SK-MEL-5 (cell line): ENCODE measurements at places on chromosomes 7 and 10. TPM values are rescaled to one million over a fixed set of nuclear protein-coding genes. Genes with fewer than 3 reads are reported as not detected.
A peak's percentile ranks its signal among the peaks of the same experiment; 100 is the strongest.

- no peak for DNase-seq
Measured at GRCh38 chr10:5752301-5752871, 60.8 kb downstream of the GDI2 start.

DNA sequence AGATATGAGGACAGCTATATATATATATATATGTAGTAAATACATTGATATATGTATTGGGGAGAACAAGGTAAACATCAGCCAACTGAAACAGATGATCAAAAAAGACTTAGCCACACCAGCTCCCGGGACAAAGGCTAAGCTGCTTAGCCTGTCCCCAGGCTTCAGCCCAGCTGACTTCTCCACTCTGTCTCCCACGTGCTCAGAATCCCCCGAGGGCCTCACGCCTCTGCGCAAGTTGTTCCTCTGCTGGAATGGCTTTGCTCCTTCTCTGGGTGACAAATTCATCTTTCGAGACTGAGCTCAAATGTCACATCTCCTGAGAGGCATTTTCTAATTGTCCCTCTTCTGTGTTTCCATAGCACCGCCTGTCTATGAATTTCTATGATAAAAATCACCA, 8.6 kb upstream of the INSIG1 start:
- no peak for DNase-seq

- DNase-seq = no peak
Measured at GRCh38 chr7:128939861-128940410, 2.2 kb downstream of the IRF5 start.

GRCh38 chr7:124681946-124682345, 83.6 kb downstream of the GPR37 start:
- no peak for DNase-seq

GRCh38 chr7:158130023-158130409, 457.6 kb downstream of the PTPRN2 start:
- no peak for DNase-seq

DNA sequence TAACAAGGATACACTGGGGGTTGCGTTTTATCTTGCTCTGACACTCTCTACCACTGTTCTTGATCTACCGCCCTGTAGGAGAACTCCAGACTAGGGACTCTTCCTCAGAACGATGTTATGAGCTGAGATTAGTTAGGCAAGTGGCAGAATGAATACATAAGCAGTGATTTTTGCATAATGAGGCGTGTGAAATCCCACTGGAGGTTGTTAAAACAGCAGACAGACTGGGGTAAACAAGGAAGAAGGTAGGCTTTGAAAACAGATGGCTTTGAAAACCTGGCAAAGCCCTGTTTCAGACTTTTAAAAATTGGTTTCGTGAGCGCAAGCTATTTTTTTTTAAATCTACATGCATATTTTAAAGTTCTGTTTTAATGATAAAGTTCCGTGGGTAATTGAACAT, 785.2 kb downstream of the TYW1 start:
- no peak for DNase-seq

DNA sequence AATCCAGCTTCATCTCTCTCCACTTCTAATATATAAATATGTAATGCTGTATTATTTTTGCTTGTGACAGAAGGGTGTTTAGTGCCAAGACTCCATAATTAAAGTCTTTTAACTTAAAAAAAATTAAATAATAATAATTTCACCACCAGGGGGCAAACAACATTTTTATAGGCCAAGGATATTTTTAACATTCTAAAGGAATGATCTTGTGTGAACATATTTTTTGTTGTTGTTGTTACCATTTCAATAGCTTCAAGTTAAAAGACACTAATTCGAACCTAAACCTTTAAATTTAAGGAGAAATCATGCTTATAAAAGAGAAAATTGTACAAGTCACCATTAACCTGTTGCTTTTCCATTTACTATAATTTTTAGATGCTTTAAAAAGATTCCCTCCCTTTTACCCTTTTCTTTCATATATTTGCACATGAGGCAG, 7.5 kb upstream of the DNAJC1 start:
- peak; percentile 27 for DNase-seq

DNA sequence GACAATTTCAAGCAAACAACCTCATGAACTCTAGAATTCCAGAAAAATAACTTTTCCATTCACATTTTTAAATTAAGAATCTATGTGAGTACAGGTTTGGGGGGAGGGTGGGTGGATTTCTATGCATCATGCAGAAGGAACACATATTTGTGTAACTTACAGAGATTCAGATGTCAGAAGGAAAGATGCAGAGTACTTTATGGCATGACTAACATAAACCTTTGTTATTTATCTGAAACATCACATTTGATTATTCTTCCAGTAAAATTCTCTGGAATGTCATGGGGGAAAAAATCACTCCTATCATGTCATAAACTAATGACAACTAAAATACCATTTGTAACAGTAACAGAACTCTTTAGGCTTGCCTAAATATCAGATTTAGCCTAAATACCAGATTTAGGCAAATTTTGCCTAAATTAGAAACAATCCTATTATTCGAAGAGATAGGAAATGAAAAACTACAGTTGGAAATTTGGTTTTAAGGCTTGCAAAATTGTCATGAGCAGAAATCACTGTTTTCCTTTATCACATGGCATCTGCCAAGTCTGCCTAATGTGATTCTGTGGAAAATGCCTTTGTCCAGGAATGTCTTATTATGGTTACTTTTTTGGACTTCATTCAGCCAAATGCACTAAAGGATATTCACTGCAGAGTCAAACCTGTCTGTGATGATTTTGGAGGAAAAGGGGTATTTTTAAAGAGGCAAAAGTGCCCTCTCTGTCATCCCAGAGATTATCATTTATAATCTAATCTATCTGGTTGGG, 527.7 kb upstream of the CELF2 start:
- DNase-seq = no peak

DNA sequence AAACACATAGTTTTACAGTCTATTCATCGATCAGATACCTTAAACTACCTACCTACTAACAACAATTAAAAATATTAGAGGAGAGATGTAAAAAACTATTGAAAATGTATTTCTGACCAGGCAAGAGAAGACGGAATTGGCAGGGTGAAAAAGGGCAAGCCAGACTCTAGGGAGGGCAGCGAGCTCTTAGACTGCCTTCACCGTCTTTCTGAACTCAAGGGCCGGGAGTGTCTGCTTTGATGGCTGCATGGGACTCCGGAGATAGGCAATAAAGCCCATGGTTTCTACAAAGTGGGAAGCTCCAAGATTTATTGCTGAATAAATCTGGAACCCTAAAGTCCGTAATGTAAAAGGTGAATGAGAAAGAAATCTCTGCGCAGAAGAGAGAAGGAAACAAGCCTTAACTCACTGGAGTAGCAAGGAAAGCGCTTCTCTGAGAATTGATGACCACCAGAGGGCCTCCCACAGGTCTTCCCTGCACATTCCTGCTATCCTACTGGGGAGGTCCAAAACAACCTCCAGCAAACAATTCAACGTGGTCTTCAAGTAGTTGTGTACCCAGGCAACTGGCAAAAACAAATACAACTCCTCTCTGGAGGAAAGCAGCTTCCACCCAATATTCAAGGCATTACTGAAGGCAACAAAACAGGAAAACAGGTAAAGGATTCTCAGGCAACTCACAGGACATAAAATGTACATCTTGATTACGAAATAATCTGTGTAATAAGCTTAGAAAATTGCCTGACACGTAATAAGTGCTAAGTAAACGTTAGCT, 181.3 kb downstream of the SDK1 start:
- peak; percentile 69 for DNase-seq

- DNase-seq = no peak
Measured at GRCh38 chr10:25261558-25261957, 86.8 kb downstream of the GPR158 start.

DNA sequence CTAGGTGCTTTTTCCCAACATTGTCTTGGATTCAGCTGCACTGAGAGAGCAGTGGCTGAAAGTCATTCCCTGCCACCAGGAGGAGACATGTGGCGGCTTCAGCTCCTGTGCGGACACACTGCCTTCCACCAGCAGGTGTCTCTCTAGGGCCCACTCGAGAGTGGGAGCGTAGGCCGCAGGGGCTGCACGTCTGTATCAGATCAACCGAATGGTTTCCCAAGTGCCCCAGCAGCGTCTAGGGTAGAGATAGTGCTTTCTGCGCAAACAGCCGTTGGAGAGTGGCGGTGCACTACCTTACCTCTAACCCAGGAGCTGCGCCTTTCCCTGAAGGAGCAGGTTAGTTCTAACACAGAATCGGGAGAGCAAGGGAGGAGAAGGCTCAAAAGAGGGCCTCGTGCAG, 31.7 kb downstream of the PAPOLB start:
- DNase-seq = peak; percentile 85

The TRIM73 gene
- total RNA-seq = 0.37 and 0.50 TPM in 2 replicates

The RBP4 gene
- total RNA-seq = not detected in 2 replicates

The SUN3 gene
- total RNA-seq = 0.45 TPM in 1 of 2 replicates, not detected in the other

The TAS2R5 gene
- total RNA-seq = 0.26 and 0.51 TPM in 2 replicates

The SH2D4B gene
- total RNA-seq = 0.11 and 0.13 TPM in 2 replicates

The FAS gene
- total RNA-seq = 3.4 and 7.3 TPM in 2 replicates

The UCMA gene
- not detected in 2 replicates for total RNA-seq

The NKX2-3 gene
- total RNA-seq = 0.19 and 0.24 TPM in 2 replicates

The MALSU1 gene
- total RNA-seq = 173 and 188 TPM in 2 replicates

The ZNF425 gene
- 1.5 and 1.7 TPM in 2 replicates for total RNA-seq
